ENCODE measurements at places on chromosomes 11 and 22.
A peak's percentile ranks its signal among the peaks of the same experiment; 100 is the strongest.

- no peak for DNase-seq
Measured at GRCh38 chr11:69999721-70000120, 78.4 kb upstream of the ANO1 start.

DNA sequence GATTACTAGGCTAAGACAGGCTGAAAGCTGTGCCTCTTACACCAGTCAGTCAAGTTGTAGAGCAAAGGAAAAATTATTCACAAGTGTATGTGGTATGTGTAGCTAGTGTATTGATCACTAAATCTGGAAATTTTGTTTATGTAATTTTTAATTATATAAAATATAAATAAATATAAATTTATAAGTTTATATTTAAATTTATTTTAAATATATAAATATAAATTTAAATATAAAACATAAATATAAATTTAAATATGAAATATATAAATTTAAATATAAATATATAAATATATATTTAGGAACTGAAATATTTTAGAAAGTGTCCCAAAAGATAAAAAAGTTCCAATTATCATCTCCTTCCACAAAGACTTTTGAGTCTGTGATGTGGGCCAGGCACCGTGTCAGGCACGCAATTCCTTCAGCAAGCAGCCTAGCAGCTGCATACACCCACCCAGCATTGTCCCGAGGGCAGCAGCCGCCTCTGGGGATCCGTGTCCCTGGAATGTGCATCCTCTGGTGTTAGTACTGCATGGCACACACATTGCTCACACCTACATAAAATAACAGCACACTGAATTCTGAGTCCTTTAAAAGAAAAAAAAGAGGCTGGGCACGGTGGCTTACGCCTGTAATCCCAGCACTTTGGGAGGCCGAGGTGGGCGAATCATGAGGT, 1098.0 kb downstream of the BRD1 start:
- DNase-seq = no peak

DNA sequence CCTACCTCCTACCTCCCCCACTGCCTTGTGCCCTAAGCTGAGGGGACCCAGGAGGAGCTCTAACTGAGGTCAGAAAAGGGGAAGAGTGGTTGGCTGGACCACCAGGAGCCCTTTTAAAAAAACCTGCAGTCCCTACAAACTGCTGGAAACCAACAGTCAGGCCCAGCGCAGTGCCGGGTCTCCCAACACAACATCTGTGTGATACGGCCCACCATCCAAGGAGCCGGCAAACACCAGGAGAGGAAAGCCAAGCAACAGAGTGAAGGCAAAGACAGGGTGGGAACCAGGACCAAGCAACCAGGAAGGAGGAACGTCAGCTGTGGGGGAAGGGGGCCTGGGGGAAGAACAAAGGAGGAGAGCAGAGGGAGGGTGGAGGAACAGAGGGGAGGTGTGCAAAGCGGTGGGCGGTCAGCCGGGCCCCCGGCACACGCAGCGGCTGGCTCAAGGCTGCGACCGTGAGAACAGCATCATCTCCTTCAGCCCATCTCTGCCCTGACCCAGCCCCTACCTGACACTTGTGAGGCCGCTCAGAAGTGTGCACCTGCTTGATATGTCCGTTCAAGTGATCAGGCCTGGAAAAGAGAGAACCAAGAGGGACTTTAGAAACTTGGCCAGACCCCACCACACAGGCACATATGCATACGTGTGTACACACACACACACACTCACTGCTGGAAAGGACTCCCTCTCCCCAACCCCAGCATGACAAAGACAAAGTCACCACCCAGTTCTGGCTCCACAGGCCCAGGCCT, 3.6 kb downstream of the PATZ1 start:
- DNase-seq = no peak

DNA sequence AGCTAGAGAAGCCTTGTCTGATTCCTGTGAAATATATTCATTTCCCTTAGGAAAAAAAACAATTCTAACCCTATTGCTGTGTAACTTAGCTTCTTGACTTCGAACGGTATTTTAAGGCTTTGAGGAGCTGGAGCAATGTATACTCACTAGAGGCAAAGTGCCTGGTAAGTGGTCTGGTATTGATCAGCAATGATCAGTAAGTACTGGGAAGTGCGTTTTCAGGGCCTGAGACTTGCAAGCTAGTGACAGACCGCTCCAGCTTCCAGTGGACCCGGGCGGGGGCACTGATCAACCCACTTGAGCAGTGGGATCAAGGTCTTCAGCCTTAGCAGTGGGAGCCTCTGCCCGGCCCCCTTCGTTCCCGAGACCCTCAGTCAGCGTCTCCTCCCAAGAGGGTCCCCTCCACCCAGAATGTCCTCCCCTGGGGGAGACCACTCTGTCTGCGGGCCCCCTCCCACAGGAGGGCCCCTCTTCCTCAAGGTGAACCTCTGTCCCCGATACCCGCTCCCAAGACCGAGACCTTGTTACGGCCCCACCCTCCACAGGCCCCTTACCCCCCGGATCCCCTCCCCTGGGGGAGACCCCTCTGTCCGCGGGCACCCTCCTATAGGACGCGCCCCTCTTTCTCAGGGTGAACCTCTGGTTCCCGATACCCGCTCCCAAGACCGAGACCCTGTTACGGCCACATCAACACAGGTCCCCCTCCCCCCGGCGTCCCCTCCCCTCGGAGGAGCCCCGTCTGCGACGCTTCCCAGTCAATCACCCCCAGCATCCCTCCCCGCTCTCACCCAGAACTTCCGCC, 452 bp upstream of the ATXN10 start:
- peak; percentile 1 for DNase-seq

DNA sequence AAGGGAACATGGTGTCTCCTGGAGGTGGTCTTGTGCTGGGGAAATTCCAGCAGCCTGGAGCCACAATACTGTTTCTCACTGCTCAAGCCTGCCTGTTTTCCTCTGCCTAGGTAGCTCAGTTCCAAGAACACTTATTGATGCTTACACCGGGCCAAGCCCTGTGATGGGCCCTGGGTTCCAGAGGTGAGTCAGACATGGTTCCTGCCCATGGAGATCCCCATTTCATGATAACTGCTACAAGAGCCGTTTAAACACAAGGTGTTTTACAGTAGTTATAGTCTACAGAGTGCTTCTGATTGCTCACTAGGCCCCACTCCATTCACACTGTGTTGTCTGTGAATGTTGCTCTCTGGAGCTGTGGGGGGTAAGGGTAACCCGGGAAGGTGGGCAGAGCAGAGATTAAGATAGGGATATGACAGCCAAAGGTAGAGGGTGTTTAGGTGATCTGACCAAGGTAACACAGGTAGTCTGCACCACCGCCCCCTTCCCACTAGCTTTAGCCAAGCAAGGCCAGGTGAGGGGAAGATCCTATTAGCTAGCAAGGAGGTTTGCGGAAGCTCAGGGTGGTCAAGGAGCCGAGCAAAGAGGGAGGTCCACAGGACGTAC, 696 bp upstream of the MICAL2 start:
- no peak for DNase-seq

GRCh38 chr11:62933750-62934495, 12.8 kb upstream of the CHRM1 start:
- DNase-seq = no peak

DNA sequence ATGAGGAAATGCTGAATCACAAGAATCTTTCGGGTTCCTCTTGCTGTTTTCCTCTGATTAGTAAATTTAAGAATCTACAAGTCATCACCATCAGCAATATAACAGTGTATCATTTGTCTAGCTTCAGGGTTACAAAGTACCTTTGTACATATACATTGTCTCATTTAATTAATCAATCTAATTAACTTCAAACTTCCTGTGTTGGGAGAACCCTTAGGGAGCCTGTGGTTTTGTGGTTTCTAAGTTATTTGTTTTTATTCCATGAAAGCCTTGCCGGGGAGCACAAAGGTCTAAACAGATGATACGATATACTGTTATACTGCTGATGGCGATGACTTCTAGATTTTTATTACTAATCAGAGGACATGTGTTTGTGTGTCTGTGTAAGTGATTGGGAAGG, 41.0 kb downstream of the TIMP3 start:
- no peak for DNase-seq

GRCh38 chr11:66868726-66869566, 12.1 kb downstream of the LRFN4 start:
- DNase-seq = no peak

DNA sequence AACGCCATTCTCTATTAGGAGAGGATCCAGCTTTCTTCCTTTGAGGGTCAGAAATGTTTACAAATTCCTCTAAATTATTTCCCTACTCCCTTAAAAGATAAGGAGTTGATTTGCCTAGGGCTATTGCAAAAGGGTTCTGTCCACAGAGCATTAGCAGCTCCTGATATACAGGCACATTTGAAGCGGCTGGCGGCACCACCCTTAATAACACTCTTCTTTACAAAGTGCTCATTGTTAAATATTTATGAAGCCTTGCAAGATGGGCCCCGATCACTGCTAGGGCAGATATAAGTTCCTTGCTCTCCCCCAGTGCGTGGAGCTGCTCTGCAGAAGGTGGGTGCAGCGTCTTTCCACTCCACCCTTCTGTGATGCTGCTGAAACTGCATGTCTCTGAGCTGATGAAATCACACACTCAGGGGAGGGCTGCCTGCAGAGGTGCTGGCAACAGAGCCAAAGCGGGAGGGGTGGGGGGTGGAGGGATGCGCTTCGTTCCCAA, 116.7 kb upstream of the NTM start:
- no peak for DNase-seq

DNA sequence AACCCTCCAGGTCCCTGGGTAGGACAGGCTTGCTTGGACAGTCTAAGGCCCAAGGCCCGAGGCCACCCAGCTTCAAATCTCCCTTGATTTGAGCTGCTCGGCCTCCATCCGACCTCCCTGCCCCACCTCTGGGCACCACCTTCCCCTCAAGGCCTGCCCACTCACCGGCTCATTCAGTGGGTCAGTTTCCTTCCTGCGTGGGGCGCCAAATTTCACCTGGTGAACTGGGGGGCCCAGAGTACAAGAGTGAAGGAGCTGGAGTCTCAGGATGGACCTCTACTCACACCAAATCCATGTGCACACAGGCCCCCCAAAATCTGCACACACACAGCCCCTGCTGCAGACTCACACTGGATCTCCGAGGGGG, 3.8 kb downstream of the MAP4K2 start:
- no peak for DNase-seq

DNA sequence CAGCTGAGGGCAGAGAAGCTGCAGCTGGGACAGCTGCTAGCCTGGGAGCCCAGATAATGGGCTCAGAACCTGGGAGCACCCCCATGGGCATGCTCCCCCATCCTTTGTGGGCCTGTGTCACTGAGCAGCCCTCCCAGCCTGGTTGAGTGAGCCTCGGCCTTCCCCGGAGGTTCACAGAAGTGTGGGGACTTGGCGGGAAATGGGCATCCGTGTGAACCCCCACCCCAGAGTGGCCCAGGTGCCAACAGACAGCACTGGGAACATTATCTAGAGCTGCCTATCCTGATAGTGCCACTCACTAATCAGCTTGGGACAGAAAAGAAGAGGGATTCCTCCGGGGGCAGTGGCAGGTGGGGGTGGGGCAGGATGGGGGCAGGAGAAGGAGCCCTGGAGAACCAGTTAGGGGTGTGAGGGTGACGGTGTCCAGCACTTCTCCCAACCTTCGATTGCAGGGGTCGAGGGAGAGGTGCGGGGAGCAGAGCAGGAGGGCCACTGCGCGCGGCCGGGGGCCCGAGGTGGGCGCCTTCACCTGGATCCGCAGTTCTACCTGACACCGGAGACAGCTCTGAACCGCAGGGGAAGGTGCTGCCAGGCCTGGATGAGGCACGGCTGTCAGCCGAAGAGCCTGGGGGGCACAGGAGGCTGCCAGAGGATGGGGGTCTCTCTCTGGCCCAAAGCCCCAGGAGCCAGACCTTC, 33.1 kb downstream of the FLRT1 start:
- no peak for DNase-seq

- no peak for DNase-seq
Measured at GRCh38 chr11:1130276-1131032, 27.3 kb upstream of the MUC5AC start.

DNA sequence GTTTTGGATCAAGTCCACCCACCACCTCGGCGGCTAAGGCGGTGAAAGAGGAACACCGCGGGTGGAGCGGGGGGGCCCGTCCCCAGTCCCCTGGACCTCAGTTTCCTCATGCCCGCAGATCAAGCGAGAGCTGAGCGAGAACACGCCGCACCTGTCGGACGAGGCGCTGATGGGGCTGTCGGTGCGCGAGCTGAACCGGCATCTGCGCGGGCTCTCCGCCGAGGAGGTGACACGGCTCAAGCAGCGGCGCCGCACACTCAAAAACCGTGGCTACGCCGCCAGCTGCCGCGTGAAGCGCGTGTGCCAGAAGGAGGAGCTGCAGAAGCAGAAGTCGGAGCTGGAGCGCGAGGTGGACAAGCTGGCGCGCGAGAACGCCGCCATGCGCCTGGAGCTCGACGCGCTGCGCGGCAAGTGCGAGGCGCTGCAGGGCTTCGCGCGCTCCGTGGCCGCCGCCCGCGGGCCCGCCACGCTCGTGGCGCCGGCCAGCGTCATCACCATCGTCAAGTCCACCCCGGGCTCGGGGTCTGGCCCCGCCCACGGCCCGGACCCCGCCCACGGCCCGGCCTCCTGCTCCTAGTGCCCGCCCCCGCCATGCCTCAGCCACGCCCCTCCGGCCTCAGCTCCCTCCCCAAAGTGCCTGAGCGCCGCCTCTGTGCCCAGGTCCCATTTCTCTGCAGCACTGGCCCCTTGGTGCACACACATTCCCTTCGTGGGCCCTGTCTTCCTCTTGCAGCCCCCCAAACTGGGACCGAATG, 12.7 kb downstream of the MAFF start:
- DNase-seq = peak; percentile 52

DNA sequence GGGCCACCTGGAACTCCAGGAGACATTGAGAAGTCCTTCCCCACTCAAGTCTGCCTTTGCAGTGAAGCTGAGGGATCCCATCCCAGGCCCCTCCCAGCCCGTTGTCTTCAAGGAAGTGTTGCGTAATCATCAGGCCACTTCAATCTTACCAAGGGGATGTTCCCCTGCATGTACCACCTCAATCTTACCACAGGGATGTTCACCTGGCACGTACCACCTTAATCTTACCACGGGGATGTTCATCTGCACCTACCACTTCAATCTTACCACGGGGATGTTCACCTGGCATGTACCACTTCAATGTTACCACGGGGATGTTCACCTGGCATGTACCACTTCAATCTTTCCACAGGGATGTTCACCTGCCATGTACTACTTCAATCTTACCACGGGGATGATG, 108.0 kb upstream of the SYN3 start:
- DNase-seq = no peak

GRCh38 chr11:122786896-122787295, 51.4 kb upstream of the CRTAM start:
- no peak for DNase-seq

All from NCI-H146 (cell line).